ENCODE measurements at places on chromosomes 16 and 17.

DNA sequence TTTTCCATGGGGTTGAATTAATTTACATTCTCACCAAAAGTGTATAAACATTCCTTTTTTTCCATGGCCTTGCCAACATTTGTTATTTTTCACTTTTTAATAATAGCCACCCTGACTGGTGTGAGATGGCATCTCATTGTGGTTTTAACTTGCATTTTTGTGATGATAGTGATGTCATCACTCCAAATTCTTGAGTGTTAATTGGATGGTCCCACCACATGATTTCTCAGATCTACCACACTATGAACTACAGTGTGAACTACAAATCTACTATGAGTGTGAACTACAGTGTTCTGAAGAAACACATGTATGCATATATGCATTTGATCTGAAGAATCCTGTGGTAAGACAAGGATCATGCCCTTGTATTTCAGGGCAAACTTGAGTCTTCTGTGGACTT is 340.1 kb downstream of the ABCC12 start:
- DNase-seq: no peak

DNA sequence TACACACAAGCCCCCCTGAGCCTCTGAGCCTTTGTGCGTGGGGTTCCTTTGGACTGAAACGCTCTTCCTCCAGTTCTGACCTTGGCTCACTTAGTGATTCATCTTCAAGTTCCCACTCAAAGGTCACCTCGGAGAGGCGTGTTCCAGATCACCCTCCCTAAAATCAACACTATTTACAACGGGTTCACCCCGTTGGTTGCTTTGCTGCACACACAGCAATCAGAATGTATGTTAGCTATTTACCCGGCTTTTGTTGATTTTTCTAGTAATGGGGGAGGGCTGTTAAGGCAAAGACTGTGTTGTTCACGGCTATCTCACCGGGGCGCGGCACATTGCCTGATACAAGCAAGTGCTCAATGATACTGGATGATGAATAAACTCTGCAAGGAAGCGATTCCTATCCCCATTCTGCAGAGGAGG is 977 bp downstream of the NAGPA start:
- DNase-seq: peak; percentile 21

DNA sequence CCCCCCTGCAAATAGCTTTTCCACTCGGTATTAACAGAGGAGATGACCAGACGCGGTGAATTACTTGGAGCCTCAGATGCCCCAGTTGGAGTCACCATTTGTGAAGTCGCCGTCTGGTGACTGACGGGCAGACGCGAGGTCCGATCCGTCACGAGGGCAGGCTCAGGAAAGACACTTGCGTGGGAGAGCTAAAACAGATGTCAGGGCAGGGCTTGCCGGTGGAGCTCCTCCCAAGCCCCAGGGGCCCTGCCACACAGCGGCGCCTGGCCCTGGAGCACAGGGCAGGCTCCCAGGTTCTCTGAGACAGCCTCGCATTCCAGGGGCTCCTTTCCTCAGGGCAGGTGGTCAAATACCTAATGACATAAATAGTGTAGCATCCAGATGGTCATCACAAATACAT is 348.3 kb downstream of the C16orf95 start:
- no peak for DNase-seq

- DNase-seq: peak; percentile 62
These were observed 13.7 kb upstream of the LGALS3BP start for GRCh38 chr17:78993241-78993956.

- no peak for DNase-seq
These were observed 13.3 kb upstream of the TERB1 start for GRCh38 chr16:66814734-66815133.

- DNase-seq: no peak
These were observed 481.3 kb downstream of the TMEM114 start for GRCh38 chr16:8108991-8109509.

- peak; percentile 39 for DNase-seq
These were observed 573 bp downstream of the CDT1 start for GRCh38 chr16:88804173-88804551.

- peak; percentile 58 for DNase-seq
These were observed 10.2 kb upstream of the STRADA start for GRCh38 chr17:63751806-63752205.

- DNase-seq: no peak
These were observed 67.0 kb downstream of the PITPNC1 start for GRCh38 chr17:67443931-67444595.

- DNase-seq: no peak
These were observed 15.5 kb upstream of the CUEDC1 start for GRCh38 chr17:57970710-57971109.
